ENCODE measurements at places on chromosomes 5 and 9.

DNA sequence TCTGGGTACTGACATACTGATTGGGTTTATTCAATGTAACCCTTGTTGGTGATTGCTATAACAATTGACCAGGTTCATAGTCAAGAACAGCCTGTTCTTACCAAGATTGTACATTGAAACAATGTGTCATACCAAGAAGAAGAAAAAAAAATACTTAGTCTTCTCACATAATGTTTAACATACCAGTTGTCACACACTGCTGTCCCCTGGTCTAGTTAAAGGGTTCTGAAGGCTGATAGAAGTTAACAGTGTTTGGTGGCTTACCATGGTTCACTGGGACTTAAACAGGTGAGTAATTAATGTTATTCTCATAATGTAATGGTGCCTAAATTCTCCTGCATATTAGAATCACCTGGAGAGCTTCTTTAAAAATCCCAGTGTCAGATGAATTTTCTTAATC, 18.5 kb upstream of the CDC42SE2 start:
- no peak for DNase-seq

DNA sequence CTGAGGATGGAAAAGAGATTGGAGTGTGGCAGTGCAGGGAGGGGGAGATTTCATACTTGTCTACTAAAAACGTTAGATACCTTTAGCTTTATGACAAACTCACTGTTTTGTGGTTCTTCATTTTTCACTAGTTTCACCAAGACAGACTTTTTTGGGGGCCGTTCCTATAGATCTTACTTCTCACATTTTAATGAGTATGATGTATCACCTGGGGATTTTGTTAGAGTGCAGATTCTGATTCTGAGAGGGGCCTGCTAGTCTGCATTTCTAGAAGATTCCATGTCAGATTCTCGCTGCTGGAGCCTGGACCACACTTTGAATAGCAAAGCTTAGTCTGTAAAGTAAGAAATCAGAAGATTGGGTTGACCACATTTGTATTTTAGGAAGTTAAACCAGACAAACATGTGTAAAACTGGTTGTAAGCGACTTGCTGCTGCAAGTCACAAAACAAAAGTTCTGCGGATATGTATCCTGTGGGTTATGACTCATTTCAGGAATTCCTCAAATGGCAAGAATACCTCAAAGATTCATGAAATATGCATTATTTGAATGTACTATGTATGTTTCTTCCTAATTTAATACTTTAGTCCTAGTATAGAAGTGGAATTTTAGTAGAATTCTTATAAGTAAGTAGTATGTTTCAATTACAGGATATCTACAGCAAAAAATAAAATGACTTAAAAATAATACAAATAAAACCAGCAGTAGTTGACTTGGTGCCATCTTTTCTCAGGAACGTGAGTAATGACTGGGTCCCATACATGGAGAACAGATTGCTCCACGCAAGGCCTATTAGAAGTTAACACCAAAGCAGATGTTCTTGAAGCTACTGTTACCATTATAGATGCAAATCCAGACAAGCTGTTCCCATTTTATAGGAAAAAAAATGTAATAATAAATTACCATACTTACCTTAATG, 27.8 kb downstream of the NFIL3 start:
- DNase-seq = no peak

DNA sequence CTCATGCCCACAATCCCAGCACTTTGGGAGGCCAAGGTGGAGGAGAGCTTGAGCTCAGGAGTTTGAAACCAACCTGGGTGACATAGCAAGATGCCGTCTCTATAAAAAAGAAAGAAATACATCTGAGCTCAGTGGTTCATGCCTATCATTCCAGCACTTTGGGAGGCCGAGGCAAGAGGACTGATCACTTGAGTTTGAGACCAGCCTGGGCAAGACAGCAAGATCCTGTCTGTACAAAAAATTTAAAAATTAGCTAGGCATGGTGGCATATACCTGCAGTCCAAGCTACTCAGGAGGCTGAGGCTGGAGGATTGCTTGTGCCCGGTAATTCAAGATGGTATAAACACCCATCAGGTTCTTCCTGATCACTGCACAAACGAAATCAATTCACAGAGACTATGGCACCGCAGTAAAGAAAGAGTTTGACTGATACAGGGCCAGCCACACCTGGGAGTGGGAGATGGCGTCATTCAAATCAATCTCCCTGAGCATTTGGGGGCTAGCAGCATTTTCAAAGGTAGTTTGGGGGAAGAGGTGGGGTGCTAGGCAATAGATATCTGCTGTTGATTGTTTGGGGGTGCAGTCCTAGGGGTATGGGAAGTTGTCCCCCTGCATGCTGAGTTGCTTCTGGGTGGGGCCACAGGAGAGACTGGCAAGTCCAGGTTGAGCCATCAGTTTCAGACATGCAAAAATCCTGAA, 169.2 kb downstream of the TTC39B start:
- no peak for DNase-seq

- no peak for DNase-seq
These were observed 164.7 kb upstream of the LHFPL2 start for GRCh38 chr5:78813286-78813685.

DNA sequence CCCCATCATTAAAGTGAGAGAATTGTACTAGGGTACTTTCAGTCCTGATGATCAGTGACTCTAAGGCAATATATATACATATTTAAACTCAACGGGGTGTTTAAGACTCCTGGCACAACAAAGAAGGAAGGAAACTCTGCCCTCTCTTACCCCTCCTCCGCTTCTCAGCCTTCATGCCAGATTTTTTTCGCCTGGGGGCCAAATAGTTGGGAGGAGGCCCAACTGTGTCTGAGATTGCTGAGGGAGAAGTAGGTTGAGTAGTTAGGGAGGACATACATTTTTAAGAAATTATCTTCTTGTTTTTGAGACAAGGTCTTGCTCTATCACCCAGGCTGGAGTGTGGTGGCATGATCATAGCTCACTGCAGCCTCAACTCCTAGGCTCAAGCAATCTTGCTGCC, 127.7 kb upstream of the SHB start:
- no peak for DNase-seq

GRCh38 chr9:93130861-93131481, 3.1 kb downstream of the NINJ1 start:
- DNase-seq = no peak

- DNase-seq = no peak
These were observed 131.0 kb upstream of the RORB start for GRCh38 chr9:74366111-74366510.

- DNase-seq = no peak
These were observed 14.7 kb downstream of the CD74 start for GRCh38 chr5:150397782-150398721.

- DNase-seq = no peak
These were observed 33.6 kb upstream of the MAMDC2 start for GRCh38 chr9:70010015-70010414.

GRCh38 chr5:111742177-111742994, 14.6 kb downstream of the NREP start:
- DNase-seq = no peak

- peak; percentile 57 for DNase-seq
These were observed 27.5 kb downstream of the CDH6 start for GRCh38 chr5:31221001-31221400.

- DNase-seq = peak; percentile 90
These were observed 1.7 kb downstream of the CBY3 start for GRCh38 chr5:179679014-179679674.

DNA sequence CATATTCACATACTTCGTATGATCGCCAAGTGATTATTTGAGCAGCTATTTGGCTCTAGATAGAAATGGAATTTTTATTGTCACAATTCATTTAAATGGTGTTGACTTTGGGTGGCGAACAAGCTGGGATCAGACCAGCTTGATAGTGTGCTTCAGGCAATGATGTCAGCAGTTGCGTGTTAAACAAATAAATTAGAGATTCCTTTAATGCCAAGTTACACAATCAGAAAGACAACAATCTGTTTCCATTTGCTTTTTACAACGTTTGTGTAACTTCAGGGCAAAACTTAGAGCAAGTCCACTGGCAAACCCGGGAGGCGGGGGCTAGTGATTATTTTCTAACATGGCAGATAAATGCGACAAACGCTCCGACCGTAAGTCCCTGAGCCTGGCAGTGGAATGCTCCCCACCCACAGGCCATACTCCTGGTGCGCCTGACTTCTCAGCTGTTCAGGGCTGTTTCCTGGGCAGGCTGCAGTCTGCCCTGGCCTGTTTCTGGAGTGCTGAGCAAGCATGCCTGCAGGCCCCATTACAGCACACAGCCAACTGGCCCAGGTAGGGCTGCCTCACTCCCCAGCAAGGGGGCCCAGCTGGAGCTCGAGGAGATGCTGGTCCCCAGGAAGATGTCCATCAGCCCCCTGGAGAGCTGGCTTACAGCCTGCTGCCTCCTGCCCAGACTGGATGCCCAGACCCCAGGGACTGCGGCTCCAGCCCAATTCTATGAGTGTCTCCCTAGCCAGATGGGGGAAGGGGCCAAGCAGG, 88.7 kb downstream of the BASP1 start:
- DNase-seq = no peak

- DNase-seq = no peak
These were observed 967 bp downstream of the ANKRD31 start for GRCh38 chr5:75235711-75236110.

Data from brain (organoid and tissue), 16 donors.